ENCODE measurements at places on chromosomes 2 and 18. TPM values are rescaled to one million over a fixed set of nuclear protein-coding genes. Genes with fewer than 3 reads are reported as not detected.

C2orf15 gene
- total RNA-seq, result 0.56 TPM

GRCh38 chr2:201797175-201797840 is 9.0 kb upstream of the CDK15 start:
- H3K4me3 ChIP-seq, result no peak overlapping the region
- no peaks in the 10 kb centered on the region for H3K27me3 ChIP-seq
- peaks cover 11% of the 10 kb centered on the region for H3K4me1 ChIP-seq
- no peaks in the 10 kb centered on the region for H3K36me3 ChIP-seq
- DNase-seq, result no peak
- no peak overlapping the region for H3K27ac ChIP-seq

GRCh38 chr2:73952499-73953446 is 26.1 kb downstream of the DGUOK start:
- H3K27ac ChIP-seq, result no peak overlapping the region
- H3K36me3 ChIP-seq, result peaks cover 48% of the 10 kb centered on the region
- no peaks in the 10 kb centered on the region for H3K4me1 ChIP-seq
- no peaks in the 10 kb centered on the region for H3K27me3 ChIP-seq
- DNase-seq, result no peak

DNA sequence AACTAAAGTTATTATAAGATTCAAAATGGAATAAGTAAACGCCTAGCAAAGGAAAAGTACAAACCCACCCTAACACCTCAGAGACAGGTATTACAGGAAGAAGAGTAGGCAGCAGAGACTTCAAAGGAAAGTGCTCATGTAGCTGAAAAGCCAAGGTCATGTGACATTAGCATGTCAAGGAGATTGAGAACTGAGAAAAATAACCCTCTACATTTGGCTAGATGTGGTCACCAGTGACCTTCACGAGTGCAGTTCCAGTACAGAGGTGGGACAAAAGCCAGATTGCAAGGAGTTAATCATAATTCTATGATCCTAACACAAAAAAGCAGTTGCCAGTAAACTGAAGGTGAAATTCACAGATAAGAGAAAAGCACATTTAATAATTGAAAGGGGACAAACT is 252.7 kb downstream of the ZEB2 start:
- no peak overlapping the region for H3K27ac ChIP-seq
- no peaks in the 10 kb centered on the region for H3K36me3 ChIP-seq
- DNase-seq, result no peak
- no peaks in the 10 kb centered on the region for H3K27me3 ChIP-seq
- no peak overlapping the region for H3K4me3 ChIP-seq

- H3K4me3 ChIP-seq, result no peak overlapping the region
- no peaks in the 10 kb centered on the region for H3K36me3 ChIP-seq
- no peak overlapping the region for H3K27ac ChIP-seq
- H3K4me1 ChIP-seq, result no peaks in the 10 kb centered on the region
Measured at GRCh38 chr18:51490860-51491259, 293.4 kb upstream of the MEX3C start.

PLCL1 gene
- total RNA-seq, result not detected

ABCG5 gene
- not detected for total RNA-seq

Measured in A673 (cell line).